ENCODE measurements at places on chromosomes 11 and 22. TPM values are rescaled to one million over a fixed set of nuclear protein-coding genes. Genes with fewer than 3 reads are reported as not detected.

DNA sequence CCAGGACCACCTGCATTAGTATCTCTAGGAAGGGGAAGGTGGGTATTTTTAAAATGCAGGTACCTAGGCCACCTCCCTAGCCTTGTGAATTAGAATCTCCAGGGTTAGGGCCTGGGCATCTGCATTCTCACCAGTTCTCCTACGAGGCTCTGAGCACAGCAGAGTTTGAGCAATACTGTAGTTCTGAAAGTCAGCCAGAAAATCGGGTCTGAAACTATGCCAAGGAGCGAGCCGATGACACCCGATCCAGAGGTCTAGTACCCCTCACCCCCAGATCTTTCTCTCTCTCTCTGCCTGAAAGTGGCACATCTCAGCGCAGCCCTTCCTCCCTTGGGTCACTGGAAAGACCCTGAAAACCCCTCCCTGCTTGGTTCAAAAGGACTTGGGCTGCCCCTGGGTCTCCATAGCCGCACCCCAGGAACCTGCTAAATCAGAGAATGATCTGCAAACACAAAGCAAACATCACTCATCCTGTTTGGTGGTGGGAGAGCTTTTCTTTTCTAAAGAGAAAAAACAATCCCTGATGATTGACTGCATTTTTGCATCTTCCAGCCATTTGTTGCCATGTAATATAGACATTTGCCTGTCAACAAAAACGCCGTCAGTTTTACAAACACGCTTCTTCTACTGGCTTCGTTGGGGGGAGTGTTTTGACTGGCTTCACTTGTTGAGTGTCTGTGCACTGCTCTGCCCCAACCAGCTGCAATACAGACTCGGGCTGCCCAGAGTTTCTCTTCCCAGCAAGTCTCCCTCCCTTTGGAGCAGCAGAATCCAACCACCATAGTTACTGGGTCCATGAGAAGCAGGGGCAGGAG is 229.9 kb downstream of the MN1 start:
- H3K4me1 ChIP-seq, result no peaks in the 10 kb centered on the region
- no peaks in the 10 kb centered on the region for H3K36me3 ChIP-seq
- DNase-seq, result no peak
- peaks cover 7% of the 10 kb centered on the region for H3K27me3 ChIP-seq
- H3K27ac ChIP-seq, result no peak overlapping the region

GRCh38 chr11:133382131-133382812 is 150.0 kb downstream of the OPCML start:
- DNase-seq, result no peak
- H3K4me3 ChIP-seq, result no peak overlapping the region
- H3K27ac ChIP-seq, result no peak overlapping the region
- H3K4me1 ChIP-seq, result no peaks in the 10 kb centered on the region

DNA sequence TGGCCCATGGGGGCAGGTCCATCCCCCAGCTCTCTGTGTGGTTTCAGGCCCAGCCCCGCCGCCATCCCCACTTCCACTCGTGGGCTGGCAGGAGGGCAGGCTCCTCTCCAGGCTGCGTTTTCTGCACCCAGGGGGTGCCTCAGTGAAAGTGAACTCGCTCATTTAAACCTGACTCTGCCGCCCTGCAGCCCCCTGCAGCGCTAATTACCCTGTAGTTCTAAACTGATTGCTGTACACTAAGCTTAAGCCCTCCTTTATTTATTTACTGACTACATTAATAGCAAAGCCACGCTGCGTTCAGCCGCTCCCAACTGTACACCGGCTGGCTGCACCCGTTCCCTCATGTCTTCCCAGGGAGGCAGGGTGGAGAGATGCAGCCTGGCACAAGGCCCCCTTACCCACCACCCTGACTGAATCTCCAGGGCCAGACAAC is 36.6 kb upstream of the NNMT start:
- no peak overlapping the region for H3K4me3 ChIP-seq
- H3K27ac ChIP-seq, result no peak overlapping the region
- peaks cover 4% of the 10 kb centered on the region for H3K36me3 ChIP-seq
- peaks cover 18% of the 10 kb centered on the region for H3K27me3 ChIP-seq
- peaks cover 7% of the 10 kb centered on the region for H3K4me1 ChIP-seq

DNA sequence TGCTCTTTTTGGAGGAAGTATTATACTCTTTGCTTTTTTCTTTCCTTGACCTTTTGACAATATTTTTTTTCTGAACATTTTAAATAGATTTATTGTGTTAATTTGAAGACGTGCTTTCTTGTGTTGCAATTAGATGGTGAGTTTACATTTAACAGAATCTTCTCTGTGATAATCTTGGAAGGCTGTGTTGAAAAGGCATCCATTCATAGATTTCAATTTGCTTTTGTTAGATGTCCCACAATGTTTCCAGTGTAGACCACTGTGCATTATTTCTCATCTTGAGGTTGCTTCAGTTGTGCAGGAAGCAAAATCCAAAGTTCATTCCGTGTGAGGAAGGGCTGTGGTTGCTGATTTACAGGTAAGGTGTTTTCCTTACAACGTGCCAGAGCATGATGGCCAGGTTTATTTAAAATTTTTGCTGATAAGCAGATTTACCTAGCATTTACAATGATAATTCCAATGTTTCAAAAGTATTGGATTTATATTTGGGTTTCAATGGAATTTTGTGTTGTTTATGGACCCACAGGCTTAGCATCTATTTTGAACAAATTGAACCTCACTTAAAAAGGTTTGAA is 4.1 kb upstream of the OR5J2 start:
- DNase-seq, result no peak
- no peaks in the 10 kb centered on the region for H3K36me3 ChIP-seq
- H3K27ac ChIP-seq, result no peak overlapping the region
- H3K4me1 ChIP-seq, result no peaks in the 10 kb centered on the region
- H3K4me3 ChIP-seq, result no peak overlapping the region

- H3K4me1 ChIP-seq, result peaks cover 43% of the 10 kb centered on the region
- peak overlapping the region; percentile 65 for H3K27ac ChIP-seq
- DNase-seq, result no peak
- H3K27me3 ChIP-seq, result peaks cover 3% of the 10 kb centered on the region
Measured at GRCh38 chr22:37659897-37660708, 1.6 kb downstream of the PDXP start.

- DNase-seq, result no peak
- H3K36me3 ChIP-seq, result no peaks in the 10 kb centered on the region
- no peak overlapping the region for H3K4me3 ChIP-seq
- H3K4me1 ChIP-seq, result peaks cover 9% of the 10 kb centered on the region
Measured at GRCh38 chr22:49975543-49976389, 15.2 kb downstream of the PIM3 start.

- no peak overlapping the region for H3K27ac ChIP-seq
- H3K27me3 ChIP-seq, result no peaks in the 10 kb centered on the region
- no peaks in the 10 kb centered on the region for H3K36me3 ChIP-seq
Measured at GRCh38 chr11:7072401-7073028, 16.3 kb upstream of the RBMXL2 start.

The C22orf42 gene
- polyA plus RNA-seq, result not detected

The DGKZ gene
- 63.6 TPM for polyA plus RNA-seq

The APOBEC3C gene
- 468 TPM for polyA plus RNA-seq
